ENCODE measurements at places on chromosomes 1 and 21.
A peak's percentile ranks its signal among the peaks of the same experiment; 100 is the strongest.

DNA sequence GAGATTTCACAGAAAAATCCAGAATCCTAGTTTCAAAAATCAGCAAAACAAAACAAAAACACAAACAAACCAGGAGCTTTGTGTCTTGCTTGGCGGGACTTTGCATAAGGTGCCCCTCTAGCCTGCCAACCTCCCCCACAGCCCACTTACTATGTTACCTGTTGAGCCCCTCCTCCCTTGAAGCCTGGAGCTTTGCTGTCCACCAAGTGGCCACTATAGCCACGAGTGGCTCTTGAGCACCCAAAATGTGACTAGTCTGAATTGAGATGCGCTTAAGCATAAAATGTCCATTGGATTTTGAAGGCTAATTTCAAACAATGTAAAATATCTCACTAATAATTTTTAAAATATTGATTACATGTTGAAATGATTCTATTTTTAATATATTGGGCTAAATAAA, 12.2 kb downstream of the TFAP2E start:
- H3K27ac ChIP-seq: no peak overlapping the region
- DNase-seq: no peak
- no peaks in the 10 kb centered on the region for H3K36me3 ChIP-seq
- H3K27me3 ChIP-seq: peaks cover 33% of the 10 kb centered on the region
- H3K4me3 ChIP-seq: no peak overlapping the region

- H3K4me3 ChIP-seq: no peak overlapping the region
- H3K27me3 ChIP-seq: no peaks in the 10 kb centered on the region
- H3K36me3 ChIP-seq: no peaks in the 10 kb centered on the region
- peak; percentile 31 for DNase-seq
These were observed 131.9 kb downstream of the BACH1 start for GRCh38 chr21:29430576-29430975.

- no peak overlapping the region for H3K27ac ChIP-seq
- no peak for DNase-seq
- peaks cover 9% of the 10 kb centered on the region for H3K27me3 ChIP-seq
- no peak overlapping the region for H3K4me3 ChIP-seq
These were observed 206.6 kb downstream of the HIVEP3 start for GRCh38 chr1:41712081-41712480.

- peak; percentile 4 for DNase-seq
- peaks cover 43% of the 10 kb centered on the region for H3K36me3 ChIP-seq
- no peaks in the 10 kb centered on the region for H3K27me3 ChIP-seq
- H3K4me1 ChIP-seq: no peaks in the 10 kb centered on the region
These were observed 25.3 kb downstream of the SLC30A7 start for GRCh38 chr1:100921110-100921706.

- H3K4me1 ChIP-seq: no peaks in the 10 kb centered on the region
- H3K4me3 ChIP-seq: no peak overlapping the region
- no peaks in the 10 kb centered on the region for H3K36me3 ChIP-seq
These were observed 217.5 kb downstream of the LRRIQ3 start for GRCh38 chr1:73980324-73981040.

DNA sequence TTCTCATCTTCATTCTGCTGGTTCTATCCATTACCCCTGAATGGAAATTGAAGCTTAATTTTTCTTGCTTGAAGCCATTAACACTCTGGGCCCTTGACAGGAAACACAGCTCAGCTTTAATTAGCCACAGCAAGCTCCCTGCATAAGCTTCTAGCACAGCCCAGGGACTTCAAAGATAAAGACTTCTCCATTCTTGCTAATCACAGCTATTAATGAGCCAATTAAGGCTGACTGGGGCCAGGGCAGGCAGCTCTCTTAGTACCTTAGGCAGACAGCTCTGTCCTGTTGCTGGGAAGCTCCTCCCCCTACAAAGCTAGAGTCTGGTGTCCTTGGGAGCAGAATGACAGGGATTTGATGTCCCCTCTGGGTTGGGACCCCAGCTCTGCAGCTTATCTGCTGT, 27.9 kb upstream of the TRABD2B start:
- H3K4me3 ChIP-seq: no peak overlapping the region
- H3K36me3 ChIP-seq: no peaks in the 10 kb centered on the region
- peaks cover 64% of the 10 kb centered on the region for H3K4me1 ChIP-seq
- H3K27ac ChIP-seq: no peak overlapping the region
- H3K27me3 ChIP-seq: peaks cover 4% of the 10 kb centered on the region

DNA sequence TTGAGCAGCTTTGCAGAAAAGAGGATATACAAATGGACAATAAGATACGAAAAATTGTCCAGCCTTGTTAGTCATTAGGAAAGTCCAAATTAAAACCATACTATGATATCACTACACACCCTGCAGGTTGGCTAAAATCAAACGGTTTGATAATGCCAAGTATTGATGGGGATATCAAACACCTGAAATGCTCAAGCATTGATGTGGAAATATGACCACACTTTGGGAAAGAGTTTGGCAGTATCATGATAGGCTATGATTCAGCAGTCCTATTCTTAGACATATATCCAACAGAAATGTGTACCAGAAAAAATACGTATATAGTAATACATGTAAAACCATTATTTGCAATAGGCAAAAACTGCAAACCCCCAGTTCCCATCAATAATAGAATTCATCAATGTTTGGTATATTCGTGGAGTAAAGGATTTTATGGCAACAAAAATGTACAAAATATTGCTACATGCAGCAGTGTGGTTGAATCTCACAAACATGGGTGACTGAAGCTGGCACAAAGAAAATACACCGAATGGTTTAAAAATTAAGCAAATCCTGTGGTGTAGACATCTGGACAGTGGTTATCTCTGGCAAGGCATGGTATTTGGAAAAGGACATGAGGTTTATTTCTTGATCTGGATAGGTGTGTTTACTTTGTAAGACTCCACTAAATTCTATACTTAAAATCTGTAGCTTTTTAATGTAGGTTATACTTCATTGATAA, 243.2 kb downstream of the FGGY start:
- no peak overlapping the region for H3K27ac ChIP-seq
- no peak overlapping the region for H3K4me3 ChIP-seq
- H3K36me3 ChIP-seq: no peaks in the 10 kb centered on the region
- DNase-seq: no peak
- peaks cover 33% of the 10 kb centered on the region for H3K4me1 ChIP-seq

DNA sequence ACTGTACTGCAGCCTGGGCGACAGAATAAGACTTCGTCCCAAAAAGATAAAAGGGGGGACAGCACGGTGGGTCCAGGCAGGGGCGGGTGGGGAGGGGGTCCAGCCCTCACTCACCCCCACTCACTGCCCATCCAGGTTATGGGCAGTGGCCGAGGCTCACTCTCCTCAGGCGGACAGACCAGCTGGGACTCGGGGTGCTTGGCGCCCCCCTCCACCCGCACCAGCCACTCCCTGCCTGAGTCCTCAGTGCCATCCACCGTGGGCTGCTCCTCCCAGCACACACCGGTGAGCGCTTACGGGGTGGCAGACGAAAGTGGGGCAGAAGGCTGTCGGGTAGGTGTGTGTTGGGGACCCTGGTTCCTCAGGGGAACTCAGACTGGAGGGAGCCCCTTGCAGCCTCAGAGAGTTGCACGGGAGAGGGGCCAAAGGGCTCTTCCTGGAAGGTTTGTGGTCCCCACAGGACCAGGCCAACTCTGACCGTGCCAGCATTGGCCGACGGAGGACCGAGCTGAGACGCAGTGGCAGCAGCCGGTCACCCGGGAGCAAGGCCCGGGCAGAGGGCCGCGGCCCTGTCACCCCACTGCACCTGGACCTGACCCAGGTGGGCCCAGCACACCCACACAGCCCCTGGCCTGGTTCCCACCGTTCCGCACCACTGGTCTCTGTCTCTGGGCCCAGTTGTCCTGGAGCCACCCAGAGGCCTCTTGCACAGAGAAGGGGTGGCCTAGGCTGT, 6.6 kb downstream of the PLEKHN1 start:
- DNase-seq: no peak
- no peak overlapping the region for H3K4me3 ChIP-seq
- H3K36me3 ChIP-seq: no peaks in the 10 kb centered on the region

GRCh38 chr1:224795591-224795990, 133.9 kb upstream of the DNAH14 start:
- H3K27me3 ChIP-seq: peaks cover 12% of the 10 kb centered on the region
- H3K36me3 ChIP-seq: no peaks in the 10 kb centered on the region
- H3K27ac ChIP-seq: no peak overlapping the region
- H3K4me3 ChIP-seq: no peak overlapping the region
- H3K4me1 ChIP-seq: peaks cover 3% of the 10 kb centered on the region

DNA sequence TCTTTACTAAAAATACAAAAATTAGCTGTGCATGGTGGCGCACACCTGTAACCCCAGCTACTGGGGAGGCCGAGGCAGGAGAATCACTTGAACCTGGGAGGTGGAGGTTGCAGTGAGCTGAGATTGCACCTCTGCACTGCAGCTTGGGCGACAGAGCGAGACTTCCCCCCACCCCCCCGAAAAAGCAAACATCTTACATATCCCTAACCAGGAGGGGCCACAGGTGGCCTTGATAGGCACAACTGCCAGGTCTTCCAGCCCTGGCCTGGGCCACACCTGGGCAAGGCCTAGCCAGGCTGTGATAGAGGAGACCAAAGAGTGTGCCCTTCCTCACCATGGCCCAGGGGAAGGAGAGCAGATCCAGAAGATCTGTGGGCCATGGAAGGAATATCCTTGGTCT, 28.6 kb upstream of the POU3F1 start:
- no peak for DNase-seq
- peaks cover 10% of the 10 kb centered on the region for H3K4me1 ChIP-seq
- H3K4me3 ChIP-seq: no peak overlapping the region

GRCh38 chr1:229344139-229344538, 1.3 kb upstream of the CCSAP start:
- H3K36me3 ChIP-seq: peaks cover 7% of the 10 kb centered on the region
- H3K4me3 ChIP-seq: peak overlapping the region; percentile 88
- peaks cover 29% of the 10 kb centered on the region for H3K4me1 ChIP-seq
- H3K27ac ChIP-seq: no peak overlapping the region
- H3K27me3 ChIP-seq: peaks cover 55% of the 10 kb centered on the region

DNA sequence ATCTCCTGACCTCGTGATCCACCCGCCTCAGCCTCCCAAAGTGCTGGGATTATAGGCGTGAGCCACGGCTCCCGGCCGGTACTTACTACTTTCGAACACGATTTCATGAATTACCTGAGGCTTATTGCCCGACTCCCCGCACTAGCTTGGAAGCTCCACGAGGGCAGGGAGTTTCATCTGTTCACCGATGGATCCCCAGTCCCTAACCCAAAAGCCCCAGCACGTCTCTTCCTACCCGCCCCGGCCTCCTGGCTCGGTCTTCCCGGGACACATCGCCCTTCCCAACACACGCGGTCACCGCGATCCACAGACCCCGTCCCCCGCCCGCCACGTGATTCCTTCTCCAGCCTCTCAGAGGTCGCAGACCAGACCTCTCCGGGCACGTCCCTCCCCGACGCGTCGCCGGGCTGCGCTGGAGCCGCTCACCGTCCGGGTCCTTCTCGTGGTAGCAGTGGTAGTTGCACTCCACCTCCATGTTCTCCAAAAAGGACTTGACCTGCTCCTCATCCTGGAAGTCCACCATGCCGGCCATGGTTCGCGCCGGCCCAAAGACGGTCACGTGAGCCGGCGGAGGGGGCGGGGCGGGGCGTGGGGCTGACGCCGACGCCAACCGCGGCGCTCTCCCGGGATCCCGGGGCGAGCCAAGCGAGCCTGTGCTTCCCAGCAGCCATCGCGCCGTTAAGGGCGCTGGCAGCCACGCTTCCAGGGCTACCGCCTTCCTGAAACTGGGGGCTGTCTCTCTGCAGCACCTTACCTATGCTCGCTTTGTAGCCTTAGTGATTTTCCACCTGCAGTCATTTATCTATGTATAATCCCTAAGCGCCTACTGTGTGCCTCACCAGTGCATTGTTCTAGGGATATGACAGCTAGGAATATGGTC, at the start of gene COA7:
COA7 (minus strand) TSS at position 553 of the 880 bp plus-strand sequence; CDS start at position 532, 21 bp downstream.
- DNase-seq: peak; percentile 79
- peak within 1 kb of the TSS; percentile 87 for H3K4me3 ChIP-seq
- peaks cover 15% of the 10 kb centered on the region for H3K4me1 ChIP-seq
- H3K36me3 ChIP-seq: peaks cover 39% of the 10 kb centered on the region
- H3K27me3 ChIP-seq: peaks cover 33% of the 10 kb centered on the region

DNA sequence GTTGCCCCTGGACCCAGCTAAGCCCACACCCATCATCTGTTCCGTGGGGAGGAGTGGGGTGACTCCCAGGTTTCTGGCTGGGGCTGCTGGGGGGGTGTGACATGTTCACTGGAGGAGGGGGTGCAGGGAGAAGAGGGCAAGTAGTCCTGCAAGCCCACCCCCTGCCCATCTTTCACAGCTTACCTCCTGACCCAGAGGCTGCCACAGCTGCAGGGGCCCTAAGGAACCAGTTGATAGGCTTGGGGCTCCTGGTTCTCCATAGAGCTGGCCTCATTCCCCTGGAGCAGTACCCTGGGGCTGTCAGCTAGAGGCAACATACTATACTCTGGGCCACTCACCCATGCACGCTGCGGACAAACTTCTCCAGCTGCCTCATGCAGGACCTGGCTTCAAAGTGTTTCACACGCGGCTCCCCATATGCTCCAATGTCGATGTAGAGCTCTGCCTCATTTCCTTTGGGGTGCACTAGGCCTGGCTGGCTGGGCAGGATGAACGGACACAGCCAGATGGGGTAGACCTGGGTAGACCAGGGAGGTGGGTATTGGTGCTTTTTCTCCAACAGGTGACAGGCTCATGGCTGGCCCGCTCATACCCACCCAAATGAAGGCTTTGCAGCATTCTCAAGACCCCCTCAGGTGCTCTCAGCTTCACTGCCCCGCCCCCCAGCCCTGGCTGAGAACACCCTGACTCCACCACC, 33.8 kb downstream of the DHCR24 start:
- H3K27me3 ChIP-seq: no peaks in the 10 kb centered on the region
- H3K27ac ChIP-seq: no peak overlapping the region
- H3K4me1 ChIP-seq: peaks cover 2% of the 10 kb centered on the region

GRCh38 chr1:161192476-161193465, 6.1 kb downstream of the ADAMTS4 start:
- peaks cover 12% of the 10 kb centered on the region for H3K27me3 ChIP-seq
- H3K4me3 ChIP-seq: peak overlapping the region; percentile 10
- H3K27ac ChIP-seq: peak overlapping the region; percentile 1
- peaks cover 4% of the 10 kb centered on the region for H3K36me3 ChIP-seq

DNA sequence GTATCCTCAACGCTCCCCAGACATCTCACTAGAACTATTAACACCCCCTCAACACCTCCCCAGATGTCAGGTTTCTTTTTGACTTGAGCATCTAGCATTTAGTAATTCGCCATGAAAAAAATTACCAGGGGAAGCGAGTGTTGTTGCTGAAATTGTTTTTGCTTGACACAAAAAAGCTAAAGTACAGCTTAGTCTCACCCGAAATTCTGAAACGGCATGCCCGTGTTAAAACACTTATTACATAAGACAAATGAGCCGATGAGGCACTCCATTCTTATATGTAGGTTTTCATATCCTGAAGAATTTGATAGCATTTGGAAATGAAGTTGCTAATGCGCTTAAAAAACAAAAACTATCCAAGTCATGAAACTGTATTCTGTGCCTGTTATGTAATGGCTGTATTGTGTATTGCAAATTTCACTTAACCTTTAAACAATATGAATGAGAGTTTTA, 1.3 kb upstream of the NRIP1 start:
- peaks cover 52% of the 10 kb centered on the region for H3K4me1 ChIP-seq
- H3K4me3 ChIP-seq: peak overlapping the region; percentile 97
- peaks cover 11% of the 10 kb centered on the region for H3K36me3 ChIP-seq
- H3K27me3 ChIP-seq: peaks cover 2% of the 10 kb centered on the region
- DNase-seq: no peak
